ENCODE measurements at places on chromosomes 5 and 9.

- no peak for DNase-seq
These were observed 18.3 kb downstream of the MARCHF3 start for GRCh38 chr5:127011961-127012644.

DNA sequence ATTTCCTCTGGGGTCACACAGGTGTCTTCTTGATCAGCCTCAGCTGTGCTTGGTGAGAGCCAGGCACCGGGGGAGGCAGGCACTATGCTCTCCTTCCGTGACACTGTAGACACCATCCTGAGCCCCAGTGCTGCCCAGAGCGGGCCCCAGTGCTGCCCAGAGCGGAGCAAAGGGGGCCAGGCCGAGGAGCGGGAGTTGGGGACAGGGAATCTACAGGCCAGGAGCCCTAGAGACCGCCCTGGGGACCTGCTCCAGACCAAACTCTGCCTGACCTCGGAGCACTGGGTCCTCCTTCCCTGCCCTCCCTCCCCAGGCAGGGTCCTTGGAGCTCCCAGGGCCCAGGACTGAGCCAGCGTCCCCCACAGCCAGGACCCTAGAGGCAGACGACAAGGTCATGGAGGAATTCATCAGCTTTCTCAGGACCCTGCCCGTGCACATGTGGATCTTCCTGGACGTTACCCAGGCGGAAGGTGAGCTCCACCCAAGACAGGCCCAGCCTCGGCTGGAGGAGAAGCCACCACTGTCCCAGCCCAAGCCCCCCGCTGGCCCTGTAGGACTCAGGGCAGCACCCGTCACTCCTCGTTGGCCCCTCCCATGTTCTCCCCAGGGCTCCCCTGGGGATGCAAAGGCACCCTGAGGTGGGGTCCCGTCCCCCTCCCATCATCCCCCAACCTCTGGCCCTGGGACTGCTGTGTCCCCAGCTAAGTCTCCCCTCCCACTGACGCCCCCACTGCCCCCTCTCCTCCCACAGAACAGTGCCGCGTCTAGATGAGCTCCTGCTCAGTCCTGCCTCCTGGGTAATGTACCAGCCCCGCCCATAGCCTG lies 30.2 kb downstream of the PAEP start:
- DNase-seq = no peak

DNA sequence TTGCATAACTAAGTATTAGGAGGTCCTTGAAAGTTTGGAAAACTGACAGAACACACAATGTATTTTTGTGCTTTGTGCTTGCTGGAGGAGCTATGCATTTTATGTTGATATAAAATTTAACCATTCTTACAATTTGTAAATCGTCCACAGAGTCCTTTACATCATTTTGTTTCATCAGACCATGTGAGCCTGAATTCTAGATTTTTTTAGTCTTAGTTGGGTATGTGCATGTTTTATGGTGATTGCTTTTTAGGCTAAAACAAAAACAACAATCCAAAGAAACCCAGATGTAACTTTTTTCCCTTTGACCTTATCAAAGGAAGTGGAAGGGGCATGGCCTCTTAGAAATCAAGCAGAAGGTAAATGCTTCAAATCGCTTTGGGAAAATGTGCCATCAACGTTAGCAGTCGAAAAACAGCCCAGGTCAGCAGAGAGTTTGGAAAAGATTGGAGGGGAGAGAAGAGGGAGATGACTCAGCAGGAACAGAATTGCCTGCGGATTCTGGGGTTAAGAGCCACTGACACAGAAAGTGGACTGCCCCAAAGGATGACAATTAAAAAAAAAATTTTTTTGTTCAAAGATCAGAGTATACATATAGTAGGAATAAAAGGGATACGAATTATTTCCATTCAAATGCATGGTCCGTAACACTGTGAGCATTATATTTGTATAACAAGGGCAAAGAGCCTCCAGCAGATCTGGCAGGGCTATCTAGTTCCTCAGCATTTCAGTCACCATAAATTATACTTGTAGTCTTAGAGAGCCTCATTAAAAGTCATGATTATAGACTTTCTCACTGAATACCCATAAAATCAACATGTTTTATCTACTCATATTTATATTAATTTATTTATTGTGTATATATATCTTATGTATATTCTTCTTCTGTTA lies 253.5 kb upstream of the HAPLN1 start:
- no peak for DNase-seq

GRCh38 chr5:174608631-174609097 lies 115.7 kb upstream of the MSX2 start:
- no peak for DNase-seq

- no peak for DNase-seq
These were observed 122.8 kb upstream of the STC2 start for GRCh38 chr5:173451031-173451430.

DNA sequence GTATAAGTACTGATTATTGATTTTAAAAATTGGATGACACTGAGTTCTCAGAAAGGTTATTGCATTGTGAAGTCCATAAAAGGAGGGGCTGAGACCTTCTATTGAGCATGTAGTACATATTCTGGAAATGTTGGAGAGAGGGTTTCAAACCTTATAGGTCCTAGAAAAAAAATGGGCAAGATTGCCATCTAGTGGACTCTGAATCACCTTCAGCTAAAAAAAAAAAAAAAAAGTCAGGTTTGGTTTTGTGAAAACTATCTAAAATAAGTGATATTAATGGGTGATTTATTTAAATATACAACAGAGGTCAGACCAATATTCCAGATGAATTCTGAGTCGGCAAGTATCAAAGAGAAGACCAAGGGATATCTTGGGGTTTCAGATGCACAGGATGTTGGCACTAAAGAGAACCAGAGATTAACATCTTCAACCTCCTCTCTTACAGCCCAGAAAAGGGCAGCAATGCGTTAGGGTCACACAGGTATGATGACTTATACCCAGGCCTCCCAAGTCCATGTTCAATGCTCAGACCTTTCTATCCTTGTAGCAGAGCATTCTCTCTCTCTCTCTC lies 109.8 kb upstream of the NMUR2 start:
- no peak for DNase-seq

DNA sequence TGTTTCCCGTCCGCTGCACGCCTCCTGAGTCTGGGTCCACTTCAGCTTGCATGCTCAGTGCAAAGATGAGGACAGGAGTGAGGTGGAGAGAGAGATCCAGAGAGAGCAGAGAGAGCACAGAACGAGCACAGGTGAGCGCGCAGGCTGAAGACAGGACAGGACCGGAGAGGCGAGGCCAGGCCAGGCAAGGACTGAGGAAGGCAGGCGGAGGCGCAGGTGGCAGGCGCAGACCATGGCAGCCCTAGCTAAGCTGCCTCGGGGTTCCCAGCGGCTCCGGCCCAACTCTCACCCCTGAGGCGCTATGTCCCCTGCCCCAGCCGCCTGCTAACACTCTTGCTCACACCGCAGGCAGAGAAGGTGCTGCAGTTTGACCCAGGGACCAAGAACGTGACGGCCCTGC lies 9.7 kb downstream of the GRIN1 start:
- no peak for DNase-seq

DNA sequence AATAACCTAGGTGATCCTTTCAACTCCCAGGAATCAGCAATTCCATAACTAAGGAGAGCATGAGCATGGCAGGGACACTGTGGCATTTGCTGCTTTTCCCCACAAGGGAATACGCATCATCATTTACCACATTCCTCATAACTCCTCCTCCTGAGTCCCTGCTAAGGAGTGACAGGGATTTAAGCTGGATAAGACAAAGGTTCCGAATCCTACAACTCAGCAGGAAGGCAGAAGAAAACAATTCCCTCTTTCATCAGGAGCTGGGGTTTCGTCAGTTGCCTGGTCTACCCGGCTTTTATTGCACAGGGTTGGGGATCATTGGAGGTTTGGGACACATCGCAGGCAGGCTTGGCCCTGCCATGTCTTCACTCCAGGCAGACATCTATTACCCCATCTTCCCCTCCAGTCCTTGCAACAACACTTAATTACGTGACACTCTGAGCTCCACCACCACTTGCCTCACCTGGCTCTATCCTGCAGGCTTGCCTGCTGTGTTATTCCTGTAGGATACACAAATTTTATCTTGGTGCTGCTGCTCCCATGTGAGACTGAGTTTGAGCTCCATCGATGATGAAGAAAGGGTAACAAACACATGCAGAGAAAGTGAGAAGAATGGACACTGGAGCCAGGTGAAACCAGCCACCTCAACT lies 563.0 kb upstream of the KLF4 start:
- no peak for DNase-seq

DNA sequence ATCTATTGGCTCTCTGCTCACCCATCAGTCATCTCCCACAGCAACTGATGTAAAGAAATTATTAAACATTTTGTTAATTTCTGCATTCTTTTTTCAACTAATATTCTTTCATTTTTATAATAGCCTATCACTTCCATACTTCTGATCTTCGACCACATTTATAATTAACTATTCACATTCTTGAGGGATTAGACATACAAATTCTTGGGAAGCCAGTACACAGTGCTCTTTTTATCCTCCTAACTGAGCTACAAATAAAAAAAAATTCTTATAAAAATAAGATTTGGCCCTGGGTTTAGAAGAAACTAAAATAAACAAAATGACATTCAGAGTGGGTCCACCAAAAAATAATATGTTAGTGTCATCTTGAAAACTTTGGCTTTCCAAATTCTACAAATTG lies 103.7 kb upstream of the ITGA1 start:
- DNase-seq = no peak
